Activated T-cell treated with anti-CD3 and anti-CD28 coated beads, Interleukin-2, amount 50 U/mL, for 48 hours (primary cell): ENCODE measurements at places on chromosomes 6 and 20.

DNA sequence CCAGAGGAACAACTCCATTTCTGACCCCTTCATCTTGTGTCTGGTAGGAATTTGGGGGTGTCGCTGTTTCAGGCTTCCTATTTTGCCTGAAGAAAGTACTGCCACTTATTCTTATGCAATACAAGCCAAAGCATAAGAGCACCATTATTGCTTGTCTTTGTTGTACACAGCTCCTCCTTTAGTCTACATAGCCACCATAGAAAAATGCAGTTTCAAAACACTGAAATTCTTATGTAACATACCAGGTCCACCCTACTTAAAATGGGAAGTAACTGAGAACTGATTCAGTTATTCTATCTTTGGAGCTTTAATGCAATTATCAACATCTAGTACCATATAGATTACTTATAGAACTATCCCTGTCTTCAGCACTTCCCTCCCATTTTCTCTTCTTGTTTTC lies 255.5 kb downstream of the ARHGAP18 start:
- no peak for DNase-seq

DNA sequence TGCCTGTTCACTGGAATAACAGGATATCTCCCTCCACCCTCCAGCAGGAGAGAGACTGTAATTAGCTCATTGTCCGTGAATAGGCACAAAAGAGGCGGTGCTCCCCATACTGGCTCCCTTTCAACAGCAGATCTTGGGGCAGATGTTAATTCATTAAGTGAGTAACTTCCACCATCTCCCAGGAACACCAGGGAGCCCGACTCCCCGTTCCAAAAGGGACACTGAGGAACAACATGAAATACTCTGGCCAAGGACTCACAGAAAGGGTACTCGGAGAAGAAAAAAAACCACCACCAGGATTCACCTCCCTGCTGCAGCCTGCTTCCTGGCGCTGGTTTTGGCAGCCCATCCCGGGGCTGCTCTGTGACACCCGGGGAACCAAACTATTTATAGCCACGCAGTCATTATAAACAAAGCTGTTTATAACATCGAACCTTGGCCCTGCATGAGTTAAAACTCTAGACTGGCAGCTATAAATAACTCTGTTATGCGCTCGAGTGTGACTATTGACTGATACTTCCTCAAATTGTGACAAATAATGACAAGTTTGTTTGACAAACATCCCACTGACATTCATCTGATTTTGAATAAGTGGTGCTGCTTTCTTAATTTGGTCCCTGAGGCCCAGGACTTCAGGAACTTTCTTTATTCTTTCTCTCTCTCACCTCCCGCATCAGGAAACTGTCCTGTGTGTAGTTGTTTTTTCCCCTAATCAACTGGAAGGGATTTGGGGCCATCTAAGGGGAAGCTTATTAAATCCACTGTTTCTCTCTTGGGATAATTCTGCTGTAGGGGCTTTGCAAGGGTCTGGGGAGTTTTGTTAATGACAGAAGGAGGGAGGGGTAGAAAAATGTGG lies 521.6 kb downstream of the CD83 start:
- no peak for DNase-seq

- DNase-seq = no peak
Measured at GRCh38 chr6:106746652-106747051, 117.3 kb downstream of the QRSL1 start.

GRCh38 chr6:105207524-105208269 lies 27.9 kb upstream of the POPDC3 start:
- no peak for DNase-seq

DNA sequence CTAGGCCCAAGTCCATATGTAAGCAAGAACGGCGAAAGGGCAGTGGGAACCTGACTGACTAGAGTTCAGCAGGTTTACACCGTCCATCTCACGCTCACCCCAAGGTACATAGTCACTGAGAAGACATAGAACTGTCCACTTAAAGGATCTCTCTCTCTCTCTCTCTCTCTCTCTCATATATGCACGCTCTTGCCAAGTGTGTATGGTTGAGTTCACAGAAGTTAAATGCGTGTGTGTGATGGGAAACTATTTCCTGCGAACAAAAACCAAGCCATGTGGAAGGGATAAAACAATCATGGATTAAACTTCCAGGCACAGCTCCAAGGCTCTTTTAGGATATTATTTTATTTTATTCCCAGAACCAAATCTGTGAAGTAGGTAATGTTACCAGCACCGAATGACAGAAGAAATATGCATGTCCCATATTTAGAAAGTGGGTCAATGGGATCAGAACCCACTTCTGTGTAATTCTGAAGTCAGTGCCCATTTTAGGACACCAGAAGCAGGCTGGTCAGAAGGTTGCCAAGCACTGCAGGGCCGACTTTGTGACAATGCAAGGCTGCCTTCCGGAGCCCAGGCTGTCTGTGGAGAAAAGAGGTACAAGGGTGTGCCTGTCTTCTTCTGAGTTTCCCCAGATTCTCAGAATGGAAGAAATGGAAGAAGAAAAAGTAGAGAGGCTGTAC lies 49.2 kb upstream of the MAP7 start:
- no peak for DNase-seq

GRCh38 chr20:54589402-54590030 lies 114.1 kb downstream of the DOK5 start:
- DNase-seq = no peak

- no peak for DNase-seq
Measured at GRCh38 chr20:62979876-62980373, 26.8 kb downstream of the BHLHE23 start.

DNA sequence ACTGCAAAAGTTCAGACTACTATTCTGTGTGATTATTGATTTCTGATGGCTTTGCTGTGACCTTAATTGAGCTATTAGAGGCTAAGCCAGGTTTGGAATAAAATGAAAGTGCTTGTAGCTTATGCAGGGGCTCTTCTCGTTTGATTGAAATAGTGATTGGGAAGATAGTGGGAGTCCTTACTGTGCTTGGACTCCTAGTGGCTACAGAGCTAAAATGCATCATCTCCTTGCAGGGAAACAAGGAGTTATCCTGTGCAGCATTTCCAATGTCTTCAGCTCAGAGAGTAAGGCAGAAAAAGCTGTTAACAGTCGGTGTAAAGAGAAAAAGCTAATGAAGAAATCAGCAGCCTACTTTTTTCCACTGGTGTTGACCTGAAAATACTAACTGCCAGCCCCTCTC lies 173.5 kb downstream of the SLC35F1 start:
- no peak for DNase-seq

DNA sequence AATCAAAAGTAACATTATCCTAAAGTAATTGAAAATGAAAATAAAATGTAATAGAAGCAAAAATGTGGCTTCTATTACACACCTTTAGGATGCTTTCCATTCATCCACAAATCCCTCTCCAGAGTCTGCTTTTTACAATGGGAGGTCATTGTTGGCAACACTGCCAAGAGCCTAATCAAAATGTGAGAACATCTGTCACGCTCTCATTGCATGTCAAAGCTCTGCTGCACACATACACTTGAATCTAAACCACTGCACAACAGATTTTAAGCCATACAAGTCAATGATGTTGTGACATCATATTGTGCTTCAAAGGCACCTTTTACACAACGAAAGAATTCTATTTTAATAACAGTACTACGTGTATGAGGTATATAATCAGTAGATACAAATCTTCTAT lies 82.1 kb downstream of the PREP start:
- DNase-seq = no peak

GRCh38 chr20:9359561-9360308 lies 154.7 kb upstream of the LAMP5 start:
- no peak for DNase-seq

DNA sequence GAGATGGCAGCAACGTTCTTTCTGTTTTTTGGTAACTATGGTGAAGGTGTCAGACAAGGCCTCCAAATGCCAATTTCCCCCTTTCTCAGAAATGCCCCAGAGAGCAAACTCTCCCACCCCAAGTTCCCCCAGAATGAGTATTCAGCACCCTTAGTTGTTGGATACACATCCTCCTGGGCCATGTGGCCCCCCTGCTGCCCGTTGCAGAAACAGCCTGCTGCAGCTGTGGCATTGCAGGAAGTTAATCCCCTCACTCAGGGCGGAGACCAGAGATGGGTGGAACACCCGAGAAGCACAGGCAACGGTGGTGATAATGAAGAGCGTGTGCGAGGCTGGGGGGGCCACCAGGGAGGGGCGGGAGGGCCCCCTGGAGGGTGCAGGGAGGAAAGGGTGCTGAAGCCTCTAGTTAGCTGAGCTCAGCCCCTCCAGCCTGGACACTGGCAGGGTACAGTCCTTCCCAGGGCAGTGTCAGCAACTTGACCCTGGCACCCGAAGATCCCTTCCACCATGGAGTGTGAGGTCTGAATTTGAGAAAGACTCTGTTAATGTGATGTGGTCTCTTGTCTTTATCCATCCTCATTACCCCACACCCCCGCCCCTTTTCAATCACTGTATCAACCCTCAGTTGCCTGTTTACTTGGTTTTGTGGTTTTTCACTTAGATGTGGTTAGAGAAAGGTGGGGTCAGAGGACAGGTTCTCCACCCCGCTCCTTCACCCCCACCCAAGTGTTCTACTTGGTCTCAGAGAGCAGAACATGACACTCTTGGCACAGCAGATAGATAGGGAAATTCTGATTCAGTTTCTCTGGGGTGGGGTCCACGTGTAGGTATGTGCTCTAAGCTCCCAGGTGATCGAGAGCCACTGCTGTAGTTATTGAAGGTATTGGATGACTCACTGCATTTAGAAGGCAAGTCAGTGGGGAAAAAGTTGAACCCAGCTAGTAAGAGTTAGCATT lies 208.8 kb upstream of the SUPT3H start:
- DNase-seq = peak; percentile 55

GRCh38 chr6:136640132-136640915 lies 90.1 kb upstream of the MAP7 start:
- DNase-seq = no peak

DNA sequence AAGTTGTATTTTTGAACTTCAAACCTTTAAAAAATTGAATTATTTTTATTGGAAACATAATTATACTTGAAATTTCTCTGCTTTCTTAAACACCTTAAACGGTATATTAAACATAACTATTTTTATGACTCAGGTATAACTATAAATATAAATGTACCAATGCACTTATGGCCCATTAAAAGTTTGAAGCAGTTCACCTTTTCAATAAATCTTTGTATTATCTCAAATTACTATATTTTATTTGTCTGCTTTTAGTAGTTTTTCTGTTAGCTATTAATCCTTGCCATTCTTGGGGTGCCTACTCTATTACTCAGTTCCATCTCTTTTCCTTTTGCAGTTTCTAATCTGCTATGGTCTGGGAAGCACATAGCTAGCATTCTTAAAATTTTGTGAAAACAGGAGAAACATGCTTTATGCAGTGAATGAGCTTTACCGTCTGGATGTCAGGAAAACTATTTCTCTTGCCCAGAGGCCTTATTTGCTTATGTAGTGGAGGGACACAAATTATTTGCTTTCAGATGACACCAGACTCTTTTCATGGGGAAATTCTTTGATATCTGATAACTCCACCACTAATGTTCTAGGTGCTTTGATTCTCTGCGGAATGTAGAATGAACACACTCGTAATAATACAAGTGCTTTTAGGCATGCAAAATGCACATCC lies 378.9 kb upstream of the CITED2 start:
- no peak for DNase-seq

DNA sequence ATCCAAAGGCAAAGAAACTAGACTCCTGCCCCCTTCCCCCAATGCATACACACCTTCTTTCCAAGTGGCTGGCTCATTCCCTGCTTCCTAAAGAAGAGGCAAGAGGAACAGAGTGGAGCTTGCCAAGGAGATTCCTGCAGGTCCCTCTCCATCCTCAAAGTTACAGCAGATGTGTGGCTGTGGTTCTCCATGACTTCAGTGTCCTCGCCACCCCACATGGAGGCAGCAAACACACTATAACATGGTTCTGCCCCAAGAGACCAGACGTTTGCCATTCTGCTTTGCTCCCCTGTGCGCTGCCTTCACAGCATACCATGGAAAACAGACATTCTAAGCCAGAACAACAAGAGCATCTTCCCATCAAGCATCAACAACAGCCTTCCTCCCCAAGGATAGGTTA lies 84.4 kb downstream of the BACH2 start:
- no peak for DNase-seq

DNA sequence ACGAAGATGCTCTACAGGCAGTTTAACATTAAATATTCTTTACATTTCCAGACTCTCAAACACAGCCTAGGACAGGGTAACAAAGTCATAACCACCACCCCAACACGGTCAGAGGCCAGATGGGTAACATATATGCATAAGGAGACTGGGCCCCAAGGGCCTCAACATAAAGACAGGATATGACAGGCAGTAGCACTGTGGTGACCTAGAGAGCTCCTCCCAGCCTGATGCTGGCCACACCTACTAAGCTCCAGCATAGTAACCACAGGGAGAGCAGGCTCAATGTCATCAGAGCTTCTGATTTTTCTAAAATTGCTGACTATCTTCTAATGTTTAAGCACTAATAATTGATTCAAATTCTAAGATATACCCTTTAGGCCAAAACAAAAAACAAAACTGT lies 21.7 kb downstream of the SMLR1 start:
- DNase-seq = peak; percentile 40

DNA sequence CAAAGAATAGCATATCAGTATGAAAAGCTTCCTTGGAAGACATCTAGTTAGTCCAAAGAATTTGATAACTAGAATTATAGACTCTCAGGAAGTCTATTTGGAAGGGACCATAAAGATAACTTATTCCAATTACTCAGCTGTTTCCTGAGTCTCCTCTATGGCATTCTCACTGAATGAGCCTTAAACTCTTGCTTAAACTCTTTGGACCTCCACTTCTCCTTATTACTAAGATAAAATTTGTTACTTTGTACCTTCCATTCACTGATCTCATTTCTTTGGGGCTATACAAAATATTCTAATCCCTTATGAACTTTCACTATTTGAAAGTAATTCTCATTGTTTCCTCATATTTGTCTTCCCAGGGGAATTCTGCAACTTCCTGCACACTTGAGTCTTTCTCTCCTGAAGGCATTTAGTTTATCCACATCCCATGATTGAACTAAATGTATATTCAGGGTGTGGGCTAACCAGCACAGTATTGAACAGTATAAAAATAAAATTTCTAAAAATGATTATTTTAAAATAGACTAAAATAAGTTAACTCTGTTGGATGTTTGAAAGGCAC lies 67.1 kb upstream of the NOTCH4 start:
- DNase-seq = no peak

DNA sequence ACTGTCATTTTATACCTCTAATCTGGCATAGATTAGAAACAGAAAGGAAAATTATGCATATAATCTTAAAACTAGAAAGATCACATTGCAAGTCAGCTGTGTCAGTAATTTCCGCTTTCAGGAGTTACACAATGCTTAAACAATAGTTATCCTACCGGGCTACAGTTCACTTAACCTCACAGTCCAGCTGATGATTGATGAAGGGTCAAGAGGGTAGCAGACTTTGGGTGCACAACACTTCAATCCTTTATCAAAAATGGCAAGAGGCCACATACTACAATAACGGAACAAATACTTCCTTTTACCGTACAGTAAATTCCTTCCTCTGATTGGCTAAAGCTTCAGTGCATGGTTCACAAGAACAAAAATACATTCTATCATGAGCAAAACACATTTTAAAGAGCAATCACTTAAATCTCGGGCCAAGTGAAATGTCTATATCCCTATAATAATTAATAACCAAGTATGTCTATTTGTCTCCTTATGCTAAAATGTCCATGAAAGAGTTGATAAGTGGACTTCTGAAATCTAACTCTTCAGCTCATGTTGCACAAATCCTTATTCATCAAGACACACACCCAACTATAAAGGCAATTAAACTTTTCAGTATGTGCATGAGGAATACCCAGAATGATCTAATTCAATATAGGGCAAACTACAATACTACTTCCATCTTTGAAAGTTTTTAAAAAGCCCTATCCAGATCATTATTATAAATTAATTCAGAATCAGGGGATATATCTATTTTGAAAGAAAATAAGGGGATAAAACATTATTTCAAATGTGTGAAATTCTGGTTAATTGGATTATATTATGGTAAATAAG lies 76.8 kb downstream of the HIVEP2 start:
- DNase-seq = no peak

- DNase-seq = no peak
Measured at GRCh38 chr20:22407237-22408193, 176.9 kb downstream of the FOXA2 start.
